ENCODE measurements at places on chromosomes 2 and 18.

DNA sequence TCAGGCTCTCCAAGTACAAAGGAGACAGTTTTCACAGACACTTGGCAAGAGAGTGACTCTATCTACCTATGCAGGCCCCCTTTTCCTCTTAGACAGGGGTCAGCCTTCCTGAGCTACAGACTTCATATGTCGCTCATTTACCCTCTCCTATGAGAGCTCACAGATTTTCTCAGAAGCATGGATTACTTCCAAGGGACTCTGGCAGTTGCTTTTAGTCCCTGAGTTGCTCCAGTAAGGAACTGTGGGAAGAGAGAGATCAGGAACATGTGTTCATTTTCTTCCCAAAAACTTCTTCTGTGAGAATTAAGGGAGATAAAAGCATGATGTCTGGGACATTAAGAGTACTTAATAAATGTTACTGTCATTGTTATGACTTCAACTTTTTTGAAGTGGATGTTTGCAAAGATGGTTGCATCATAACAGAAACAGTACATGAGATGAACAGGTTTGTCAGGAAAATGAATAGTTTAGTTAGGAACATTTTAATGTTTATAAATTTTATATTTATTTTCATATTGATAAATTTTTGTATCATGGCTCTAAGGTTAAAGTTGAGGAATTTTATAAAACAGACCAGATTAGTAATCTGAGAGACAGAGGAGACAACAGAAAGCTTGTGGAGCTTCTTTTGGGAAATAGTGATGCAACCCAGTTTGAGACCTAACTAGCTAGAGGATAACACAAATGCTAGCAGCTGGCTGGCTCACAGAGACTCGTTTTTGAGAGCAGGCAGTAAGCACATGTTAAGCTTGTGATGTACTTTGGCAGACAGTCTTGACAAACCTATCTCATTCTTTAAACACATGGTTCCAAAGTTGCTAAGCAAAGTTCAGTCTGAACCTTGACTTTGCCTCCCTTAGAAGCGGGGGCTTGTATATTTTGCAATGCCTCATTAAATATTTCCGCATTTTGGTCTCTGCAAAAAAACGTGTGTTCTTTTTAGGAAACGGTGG, 21.7 kb upstream of the UGP2 start:
- DNase-seq, result no peak

DNA sequence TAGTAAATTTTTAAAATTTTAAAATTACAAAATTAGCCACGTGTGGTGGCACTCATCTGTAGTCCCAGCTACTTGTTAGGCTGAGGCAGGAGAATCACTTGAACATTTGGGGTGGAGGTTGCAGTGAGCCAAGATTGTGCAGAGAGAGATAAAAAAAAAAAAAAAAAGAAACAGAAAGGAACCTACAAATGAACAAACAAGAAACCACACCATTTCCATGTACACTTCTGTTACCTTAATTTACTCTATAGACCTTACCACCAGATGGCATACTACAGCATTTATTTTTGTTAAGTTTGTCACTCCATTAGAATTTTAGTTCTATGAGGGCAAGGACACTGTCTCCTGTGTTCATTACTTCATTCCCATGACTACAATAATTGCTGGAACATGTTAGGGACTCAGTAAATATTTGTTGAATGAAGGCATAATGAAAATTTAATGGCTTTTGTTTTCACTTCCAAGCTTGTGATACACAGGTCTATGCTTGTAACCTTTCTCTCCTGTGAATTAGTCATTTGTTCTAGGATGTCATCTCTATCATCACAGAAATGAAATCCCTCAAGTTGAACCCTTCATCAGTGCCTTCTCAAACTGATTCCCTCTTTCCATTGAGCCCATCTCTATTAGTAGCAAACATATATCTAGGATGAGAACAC, 76.0 kb downstream of the ARHGAP15 start:
- no peak for DNase-seq

GRCh38 chr2:219104107-219105035, 43.6 kb upstream of the IHH start:
- DNase-seq, result no peak

DNA sequence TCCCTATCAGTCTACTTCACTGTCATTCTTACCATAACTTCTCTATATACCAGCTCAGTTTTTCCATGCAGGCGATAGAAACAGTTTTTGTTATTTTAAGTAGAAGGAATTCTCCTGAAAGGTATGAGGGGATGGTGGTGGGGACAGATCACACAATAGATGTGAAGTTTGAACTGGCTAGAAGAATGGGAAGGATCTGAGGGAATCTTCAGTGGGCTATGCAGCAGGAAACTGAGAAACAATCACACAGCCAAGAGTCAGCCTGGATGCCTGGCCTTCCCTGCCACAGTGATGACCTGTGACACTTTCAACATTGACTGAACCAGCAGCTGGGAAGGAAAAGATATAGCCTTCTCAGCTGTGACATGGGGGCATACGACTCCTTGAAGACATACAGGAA, 329.1 kb upstream of the GULP1 start:
- DNase-seq, result no peak

DNA sequence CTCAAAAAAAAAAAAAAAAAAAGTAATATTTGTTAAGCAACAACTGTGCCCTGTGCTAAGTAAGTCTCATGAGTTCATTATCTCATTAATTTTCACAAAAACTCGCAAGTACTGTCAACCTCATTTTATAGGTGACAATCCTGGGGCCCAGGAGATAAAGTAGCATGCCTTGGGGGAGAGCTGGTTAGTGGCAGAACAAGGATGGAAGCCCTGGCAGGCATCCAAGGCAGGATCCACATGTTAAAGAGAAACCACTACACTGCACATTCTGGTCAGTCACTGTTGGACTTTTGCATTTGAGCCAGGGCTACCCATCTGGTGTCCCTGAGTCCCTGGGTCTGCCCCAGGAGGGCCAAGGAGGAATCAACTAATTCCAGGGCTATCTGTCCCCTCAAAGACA, 54.6 kb downstream of the ZFP36L2 start:
- no peak for DNase-seq

DNA sequence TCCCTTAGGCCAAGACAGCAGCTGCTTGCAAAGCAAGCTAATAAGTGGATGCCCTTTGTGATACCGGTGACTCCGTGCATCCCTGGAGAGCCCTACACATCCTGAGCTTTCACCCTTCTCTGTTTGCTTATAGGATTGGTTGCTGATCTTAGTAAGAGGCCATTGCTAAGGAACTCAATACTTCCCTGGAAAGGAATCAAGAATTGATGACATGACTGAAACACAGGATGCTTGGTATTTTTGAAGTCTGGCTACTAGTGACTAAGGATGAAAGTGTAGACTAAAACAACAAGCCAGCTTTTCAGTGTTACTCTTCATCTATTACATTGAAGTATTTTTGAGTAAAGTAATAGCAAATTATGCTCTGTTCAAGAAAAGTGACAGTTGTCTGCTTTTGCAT, 123.0 kb upstream of the SERPINE2 start:
- DNase-seq, result no peak

DNA sequence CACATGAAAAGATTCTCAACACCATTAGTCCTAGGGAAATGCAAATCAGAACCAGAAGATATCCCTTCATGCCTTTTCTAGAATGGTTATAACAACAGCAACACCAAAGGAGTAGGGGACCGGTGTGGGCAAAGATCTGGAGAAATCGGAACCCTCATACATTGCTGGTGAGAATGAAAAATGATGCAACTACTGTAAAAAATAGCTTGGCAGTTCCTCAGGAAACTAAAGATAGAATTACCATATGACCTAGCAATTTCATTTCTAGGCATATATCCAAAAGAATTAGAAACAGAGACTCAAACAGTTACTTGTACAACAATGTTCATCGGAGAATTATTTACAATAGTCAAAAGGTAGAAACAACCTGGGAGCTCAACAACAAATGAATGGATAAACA, 29.2 kb upstream of the CDH7 start:
- no peak for DNase-seq

GRCh38 chr18:50044402-50044801, 150.5 kb downstream of the MYO5B start:
- no peak for DNase-seq

- no peak for DNase-seq
Observed at GRCh38 chr18:22594155-22594690, 176.5 kb upstream of the CTAGE1 start.

DNA sequence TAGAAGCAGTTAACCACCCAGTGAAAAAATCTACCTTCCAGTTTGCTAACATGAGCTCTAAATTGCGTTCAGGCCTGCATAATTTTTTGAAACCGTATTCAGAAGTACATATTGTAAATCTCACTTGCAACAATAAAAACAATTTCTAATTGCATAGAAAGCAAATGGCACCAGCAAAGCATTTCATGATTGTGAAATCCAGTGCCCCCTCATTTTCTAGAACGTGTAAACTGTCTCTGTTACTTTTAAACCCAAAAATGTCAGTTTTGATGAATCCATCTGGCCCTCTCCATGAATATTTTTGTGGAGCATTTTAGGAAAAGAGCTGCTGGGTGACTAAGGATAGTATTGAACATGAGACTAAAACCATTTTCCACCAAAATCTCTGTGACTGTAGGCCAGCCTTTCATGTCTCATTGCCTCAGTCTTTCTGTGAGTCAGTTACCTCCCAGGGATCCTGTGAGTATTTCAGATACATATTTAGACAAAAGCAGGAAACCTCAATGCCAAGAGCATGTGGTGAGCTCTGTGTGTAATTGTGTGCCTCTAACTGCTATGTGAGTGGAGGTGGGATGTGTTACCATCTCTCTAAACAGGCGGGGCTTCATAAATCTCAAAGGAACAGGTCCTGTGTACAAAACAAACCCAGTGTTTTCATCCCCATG, 477.8 kb upstream of the DCC start:
- no peak for DNase-seq

- no peak for DNase-seq
Observed at GRCh38 chr18:3715231-3716080, 265.5 kb downstream of the TGIF1 start.

GRCh38 chr2:85878719-85879370, 9.9 kb downstream of the ST3GAL5 start:
- no peak for DNase-seq

DNA sequence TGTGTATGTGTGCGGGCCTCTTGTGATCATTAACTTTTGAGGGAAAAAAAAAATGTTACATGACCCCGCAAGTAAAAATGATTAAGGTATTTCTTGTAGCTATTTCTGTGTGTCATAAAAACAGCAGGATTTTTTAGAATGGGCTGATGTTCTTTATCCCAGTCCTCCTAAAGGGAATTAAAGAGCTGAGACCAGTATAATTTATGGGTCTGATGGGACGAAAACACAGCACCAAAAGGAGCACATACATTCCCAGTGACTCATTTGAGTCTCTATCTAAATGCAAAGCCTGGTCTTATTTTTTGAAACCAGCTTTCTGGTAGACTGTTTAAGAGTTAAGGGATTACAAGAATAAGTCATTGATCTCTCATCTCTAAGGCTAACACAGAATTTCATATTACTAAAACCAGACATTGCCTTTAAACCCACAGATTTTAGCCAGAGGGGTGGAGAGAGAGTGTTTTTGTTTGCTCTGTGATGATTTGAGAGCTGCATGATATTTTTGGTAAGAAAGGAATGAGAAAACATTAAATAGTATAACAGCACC, 342.3 kb upstream of the EPHA4 start:
- DNase-seq, result no peak

GRCh38 chr2:102048465-102048864, 56.7 kb downstream of the IL1R2 start:
- DNase-seq, result no peak

DNA sequence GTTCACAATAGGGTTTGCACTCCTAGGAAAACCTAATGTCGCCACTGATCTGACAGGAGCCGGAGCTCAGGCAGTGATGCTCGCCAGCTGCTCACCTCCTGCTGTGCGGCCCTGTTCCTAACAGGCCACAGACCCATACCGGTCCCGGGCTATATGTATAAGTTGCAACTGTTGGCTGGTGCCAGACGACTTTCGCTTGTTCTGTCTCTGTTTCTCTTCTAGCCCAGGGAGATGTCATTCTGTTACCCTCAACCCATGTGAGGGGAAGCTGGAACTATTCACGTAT, 170.3 kb downstream of the BCL2 start:
- no peak for DNase-seq

- DNase-seq, result no peak
Observed at GRCh38 chr2:62505109-62505749, 766 bp downstream of the TMEM17 start.

GRCh38 chr2:127067620-127068350, 39.2 kb downstream of the BIN1 start:
- peak; percentile 68 for DNase-seq

- no peak for DNase-seq
Observed at GRCh38 chr2:7598402-7598801, 681.2 kb downstream of the RNF144A start.

DNA sequence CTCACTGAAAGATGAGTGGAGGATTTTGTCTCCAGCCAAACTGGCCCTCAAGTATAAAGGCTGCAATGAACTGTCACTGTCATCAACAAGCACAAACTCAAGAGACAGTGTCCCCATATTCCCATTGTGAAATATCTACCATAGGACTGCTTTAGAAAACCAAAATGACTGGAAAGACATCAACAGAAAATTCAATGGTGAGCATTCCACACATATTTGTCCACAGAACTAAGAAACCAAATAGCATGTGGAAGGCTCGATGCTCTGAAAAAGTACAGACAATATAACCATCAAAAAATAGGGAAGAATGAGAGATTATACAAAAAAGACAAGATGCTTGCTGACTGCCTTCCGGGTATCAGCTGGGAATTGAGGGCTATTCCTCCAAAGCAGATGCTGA, 37.6 kb downstream of the TGFBRAP1 start:
- no peak for DNase-seq

GRCh38 chr2:102698369-102699111, 63.3 kb upstream of the TMEM182 start:
- DNase-seq, result no peak

DNA sequence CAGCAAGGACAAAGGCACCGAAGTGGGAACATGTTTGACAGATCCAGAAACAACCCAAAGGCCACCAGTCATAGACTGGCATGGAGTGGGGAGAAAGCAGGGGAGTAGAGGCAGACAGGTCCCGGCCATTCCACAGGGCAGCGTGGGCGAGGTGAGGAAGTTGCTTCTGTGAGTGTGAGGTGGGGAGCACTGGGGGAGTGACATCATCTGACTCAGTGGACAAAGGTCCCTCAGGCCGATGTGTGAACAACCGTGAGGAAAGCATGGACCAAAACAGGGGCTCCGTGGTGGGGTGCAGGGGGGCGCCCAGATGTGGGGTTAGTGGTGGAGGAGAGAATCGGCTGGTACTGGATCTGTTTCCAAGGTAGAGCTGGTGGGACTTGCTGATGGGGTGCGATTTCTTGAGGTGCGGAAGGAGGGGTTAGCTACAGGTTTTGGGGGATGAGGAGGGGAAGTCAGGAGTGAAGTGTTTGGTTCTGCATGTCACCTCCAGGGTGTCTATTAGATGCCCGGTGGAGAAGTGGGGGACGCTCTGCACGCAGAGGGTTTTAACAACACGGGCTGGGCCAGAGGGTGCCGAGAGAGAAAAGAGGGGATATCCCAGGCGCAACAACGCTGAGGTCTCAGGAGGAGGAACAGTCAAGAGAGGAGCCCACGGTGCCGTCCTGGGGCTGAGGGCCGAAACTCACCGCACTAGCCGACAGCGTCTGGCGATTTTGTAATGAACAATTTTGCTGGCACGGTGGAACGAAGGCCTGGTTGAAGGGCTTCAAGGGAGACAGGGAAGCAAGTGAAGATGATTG, 2.5 kb upstream of the SFT2D3 start:
- no peak for DNase-seq
